ENCODE measurements at places on chromosomes 3 and 15.

- DNase-seq, result no peak
Observed at GRCh38 chr15:64502551-64502950, 42.2 kb downstream of the ZNF609 start.

DNA sequence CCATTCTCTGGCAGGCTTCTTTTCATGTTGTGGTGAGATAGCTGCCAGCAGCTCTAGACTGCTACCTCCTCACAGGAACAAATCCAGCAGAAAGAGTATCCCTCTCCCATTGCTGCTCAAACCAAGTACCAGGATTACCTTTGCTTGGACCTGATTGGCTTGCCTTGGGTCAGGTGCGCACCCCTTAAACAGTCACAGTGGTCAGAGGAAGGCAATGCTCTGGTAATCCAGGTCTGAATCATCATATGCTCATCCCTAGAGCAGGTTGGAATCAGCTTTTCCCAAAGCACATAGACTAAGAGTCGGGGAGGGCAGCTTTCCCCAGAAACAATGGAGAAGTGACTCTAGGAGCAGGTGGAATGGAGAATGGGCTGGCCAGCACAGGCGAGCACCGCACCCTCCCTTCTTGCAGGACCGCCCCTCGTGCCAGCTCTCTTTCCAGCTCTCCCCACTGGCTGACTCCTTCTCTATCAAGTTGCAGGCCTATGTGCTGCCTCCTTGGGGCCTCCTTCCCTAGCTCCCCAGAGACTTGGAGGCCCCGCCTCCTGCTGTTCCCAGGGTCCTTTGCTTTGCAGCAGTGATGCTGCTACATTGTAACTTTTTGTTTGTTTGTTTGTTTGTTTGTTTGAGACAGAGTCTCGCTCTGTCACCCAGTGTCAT is 29.9 kb upstream of the ADPGK start:
- DNase-seq, result no peak

DNA sequence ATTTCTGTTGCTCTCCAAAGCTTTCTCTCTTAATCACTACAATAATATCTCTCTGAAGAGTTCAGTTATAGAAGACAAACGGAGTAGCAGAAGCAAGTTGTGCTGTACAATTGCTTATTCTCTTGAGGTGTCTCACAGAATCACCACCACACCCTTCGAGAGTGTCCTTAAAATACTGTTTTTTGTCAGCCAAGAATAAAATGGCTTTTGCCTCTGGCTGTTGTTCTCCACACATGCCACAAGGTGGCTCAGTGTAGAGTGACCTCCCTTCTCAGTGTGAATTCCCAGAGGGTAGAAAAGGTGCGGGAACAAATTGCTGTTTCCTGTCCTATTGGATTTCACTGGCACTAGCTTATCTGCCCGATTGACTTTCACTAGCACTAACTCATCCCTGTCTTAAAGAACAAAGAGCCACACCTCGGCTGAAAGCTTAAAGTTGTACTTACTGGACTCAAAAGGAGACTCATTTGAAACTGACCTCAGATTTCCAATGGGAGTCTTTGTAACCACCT is 134.2 kb upstream of the SATB1 start:
- peak; percentile 55 for DNase-seq

DNA sequence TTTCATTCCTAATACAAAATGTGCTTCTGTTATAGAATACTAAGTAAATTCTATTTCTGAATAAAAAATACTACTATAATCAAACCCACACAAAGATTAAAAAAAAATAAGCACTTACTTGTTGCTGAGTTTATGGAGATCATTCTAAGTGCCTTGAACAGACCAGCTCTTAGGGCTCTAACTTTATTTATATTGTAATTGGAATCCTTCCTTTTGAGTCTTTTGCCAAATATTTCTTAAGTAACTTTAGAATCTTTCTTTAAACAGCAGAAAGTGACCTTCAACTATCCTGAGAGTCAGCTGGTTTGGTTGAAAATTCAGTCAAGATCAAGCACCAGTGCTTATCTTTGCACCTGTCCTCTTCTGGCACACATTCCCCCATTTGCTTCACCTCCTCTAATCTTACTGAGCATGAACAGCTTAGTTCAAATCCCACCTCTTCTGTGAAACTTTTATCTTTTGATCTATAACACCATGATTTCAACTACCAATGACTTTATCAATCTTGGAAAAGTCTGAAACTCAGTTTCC is 149.3 kb downstream of the VPS13C start:
- DNase-seq, result no peak

- no peak for DNase-seq
Observed at GRCh38 chr3:16739541-16740105, 134.4 kb upstream of the DAZL start.

DNA sequence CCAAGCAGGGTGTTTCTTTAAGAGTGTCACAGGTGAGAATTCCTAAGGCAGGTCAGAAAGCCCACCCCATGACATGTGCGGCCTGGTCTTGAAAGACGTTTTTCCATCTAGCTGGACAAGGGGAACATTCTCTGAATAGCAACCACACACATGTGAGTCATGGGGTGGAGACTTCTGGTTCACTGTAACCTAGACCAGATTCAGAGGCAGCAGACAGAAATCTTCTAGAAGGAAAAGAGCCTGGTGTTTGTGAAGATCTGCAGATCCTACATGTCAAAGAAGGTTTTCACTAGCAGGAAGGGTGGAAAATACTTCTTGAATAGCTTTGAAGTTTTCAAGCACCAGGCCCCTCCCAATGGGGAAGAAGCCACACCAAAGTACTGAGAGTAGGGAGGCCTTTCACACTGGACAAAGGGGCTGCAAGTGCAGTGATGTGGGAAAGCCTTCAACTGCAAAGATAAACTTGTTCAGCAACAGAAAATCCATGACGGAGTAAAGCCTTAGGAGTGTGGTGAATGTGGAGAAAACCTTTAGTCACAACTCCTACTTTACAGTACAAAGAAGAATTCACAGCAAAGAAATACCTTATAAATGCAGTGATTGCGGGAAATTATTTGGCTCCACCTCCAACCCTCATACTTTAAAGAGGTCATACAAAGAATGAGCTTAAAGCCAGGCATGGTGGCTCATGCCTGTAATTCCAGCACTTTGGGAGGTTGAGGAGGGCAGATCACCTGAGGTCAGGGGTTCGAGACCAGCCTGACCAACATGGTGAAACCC is 17.6 kb downstream of the ADAM10 start:
- no peak for DNase-seq

GRCh38 chr15:59295261-59296001 is 77.2 kb downstream of the MYO1E start:
- DNase-seq, result no peak

- DNase-seq, result no peak
Observed at GRCh38 chr3:66923969-66924368, 74.1 kb upstream of the KBTBD8 start.

DNA sequence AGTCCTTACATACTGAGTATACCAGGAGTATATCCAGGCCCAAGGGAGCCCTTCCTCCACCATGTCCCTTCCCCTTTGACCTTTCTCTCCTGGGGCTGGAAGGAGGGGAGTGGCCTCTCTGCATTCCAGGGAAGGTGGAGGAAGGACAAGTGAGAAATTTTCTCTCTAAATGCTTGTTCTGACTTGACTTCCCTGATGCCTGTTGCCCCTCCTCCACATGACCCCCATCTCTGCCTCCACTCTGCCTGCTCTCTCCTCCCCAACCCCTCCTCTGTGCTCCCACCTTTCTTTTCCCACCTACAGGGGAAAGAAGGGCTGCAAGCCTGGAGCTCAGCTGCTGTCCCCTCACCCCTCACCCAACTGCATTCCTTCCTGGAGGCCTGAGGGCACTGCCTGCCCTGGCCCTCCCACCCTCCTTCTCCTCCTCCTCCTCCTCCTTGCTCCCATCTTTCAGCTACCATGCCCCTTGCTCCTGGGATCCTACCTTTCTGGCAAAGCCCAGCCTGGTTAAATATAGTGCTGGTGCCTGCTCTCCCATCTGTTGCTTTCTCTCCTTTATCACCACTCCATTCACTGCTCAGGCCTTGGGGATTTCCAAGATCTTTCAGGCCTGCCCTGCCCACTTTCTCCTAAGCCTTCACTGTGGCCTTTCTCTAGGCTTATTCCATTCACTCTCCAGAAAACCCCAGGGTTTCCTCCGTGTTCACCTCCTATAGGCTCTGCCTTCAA is 8.5 kb upstream of the DAG1 start:
- DNase-seq, result peak; percentile 84

GRCh38 chr3:121943431-121943830 is 49.2 kb downstream of the SLC15A2 start:
- DNase-seq, result no peak

DNA sequence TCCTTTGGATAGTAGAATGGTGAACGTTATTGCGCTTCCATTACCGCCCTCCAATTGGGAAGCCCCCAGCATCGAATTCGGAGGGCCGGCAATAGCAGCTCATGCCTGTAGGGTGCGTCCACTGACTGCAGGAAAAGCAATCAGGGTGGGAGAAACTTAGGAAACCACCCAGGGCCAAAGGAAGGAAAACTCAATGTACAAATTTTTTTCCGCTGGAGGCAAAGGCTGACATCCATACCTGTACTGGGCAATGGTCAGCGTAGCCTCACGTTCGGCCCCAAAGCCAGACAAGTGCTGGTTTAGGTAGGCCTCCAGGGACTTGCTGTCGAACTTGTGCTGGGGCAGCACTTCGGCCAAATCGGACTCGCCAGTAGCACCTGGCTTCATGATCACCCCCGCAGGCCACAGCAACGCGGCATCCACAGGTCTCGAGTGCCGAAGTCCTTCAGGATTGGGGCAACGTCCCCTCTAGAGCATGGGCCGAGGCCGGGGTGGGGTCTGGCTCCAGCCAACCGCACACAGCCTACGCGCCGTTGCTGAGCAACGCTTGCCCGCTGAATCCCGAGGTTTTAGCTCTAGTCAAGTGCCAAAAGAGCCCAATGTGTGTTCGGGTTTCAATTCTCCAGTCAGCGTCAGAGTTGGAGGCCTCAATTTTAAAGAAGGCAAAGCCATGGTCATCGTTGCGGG is at the start of gene ACAD11:
Gene ACAD11, minus strand, starts transcription at position 445 of the 687 bp plus-strand sequence. Its CDS starts 58 bp downstream, at position 387.
- peak; percentile 30 for DNase-seq

DNA sequence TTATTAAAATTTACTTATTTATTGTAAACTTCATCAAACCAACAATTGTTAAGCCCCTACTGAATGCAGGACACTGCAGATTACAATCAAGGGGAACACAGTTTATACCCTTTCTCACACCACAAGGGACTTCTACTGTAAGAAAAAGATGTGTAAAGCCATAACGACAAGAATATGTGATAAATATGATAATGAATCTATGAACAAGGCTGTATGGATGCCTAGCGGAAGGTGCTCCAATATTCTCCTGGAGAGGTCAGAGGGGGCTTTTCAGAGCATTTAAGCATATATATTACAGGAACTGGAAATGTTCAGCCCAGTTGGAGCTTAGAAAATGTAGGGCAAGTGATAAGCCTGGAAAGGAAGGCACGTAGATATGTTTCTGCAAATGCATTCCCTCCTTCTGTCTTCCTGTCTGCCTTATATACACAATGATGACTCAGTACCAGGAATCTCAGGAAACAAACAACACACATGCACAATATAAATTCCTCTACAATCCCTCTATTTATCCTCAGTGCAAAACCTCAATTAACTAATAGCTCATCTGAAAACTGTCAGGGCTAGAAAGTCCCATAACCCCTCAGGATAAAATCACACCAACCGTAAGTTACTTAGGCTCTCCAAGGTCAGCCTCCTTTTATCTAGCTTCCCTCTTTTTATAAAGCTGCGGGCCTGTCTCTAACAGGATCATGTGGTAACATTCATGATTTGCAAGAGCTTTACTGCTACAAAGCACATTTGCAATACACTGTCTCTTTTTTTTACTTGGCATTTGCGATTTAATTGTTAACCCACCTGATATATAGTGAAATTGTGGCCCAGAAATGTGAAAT is 393.1 kb downstream of the LPP start:
- no peak for DNase-seq

GRCh38 chr3:118846176-118846575 is 188.5 kb downstream of the IGSF11 start:
- no peak for DNase-seq

- DNase-seq, result no peak
Observed at GRCh38 chr3:125121246-125122010, 65.6 kb upstream of the HEG1 start.

DNA sequence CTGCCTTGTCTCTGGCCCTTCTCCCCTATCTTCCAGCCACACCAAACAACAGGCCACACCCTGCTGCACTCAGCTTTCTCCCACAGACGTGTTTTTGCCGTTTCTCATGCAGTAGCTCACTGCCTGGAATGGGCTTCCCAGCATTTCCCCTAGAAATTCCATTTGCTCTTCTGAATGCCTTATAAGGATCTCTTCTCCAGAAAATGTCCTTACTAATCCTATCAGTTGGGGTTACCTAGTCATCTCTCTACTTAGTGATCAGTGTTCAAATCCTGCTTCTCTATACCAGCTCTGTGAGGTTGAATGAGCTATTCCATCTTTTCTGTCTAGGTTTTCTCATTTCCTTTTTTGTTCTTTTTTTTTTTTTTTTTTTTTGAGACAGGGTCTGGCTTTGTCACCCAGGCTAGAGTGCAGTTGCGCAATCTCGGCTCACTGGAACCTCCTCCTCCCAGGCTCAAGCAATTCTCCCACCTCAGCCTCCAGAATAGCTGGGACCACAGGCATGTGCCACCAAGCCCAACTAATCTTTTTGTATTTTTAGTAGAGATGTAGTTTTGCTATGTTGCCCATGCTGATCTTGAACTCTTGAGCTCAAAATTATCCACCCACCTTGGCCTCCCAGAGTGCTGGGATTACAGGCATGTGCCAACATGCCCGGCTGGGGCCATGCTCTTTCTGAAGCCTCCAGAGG is 98.2 kb upstream of the CHD2 start:
- DNase-seq, result no peak

- DNase-seq, result no peak
Observed at GRCh38 chr15:77430652-77431051, 10.0 kb downstream of the HMG20A start.

GRCh38 chr3:50525987-50526386 is 22.6 kb upstream of the CACNA2D2 start:
- peak; percentile 68 for DNase-seq

- DNase-seq, result no peak
Observed at GRCh38 chr3:141255846-141256261, 24.2 kb downstream of the PXYLP1 start.

DNA sequence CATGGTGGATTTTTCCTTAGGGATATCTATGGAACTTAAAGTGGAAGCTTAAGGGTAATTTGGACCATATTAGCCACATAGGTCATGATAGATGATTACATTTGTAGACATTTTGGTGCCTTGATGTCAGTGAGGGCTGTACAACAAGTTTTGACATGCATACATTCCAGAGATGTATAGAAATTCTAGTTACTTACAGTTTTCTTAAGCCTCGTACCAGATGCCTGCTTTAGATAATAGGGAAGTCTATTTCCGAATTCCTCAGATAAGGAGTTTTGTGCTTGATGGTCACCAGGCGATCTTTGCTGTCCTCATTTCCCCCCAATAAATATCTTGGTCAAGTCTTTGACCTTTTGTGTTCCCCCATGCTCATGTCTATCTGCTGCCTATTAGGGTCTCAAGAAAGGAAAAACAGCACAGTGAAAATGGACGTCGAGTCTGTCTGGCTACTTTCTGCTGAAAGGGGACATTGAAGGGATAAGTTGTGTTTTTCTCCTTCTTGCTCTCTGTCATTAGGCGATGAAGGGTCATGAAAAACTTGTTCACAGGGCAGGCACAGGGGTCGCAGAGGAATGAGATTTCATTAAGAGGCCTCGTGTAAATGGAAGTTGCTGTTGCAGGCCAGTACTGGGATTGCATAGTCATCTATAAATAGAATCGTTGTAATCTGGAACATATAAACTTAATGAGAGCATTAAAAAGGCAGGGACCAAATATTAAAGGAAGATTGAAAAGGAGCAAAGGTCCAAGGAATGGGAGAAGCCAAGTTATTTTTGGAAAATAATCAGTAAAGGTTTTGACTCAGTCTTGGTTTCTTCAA is 20.0 kb upstream of the SENP7 start:
- DNase-seq, result no peak

- DNase-seq, result no peak
Observed at GRCh38 chr15:63218100-63218808, 28.8 kb downstream of the RAB8B start.

- no peak for DNase-seq
Observed at GRCh38 chr3:53193466-53194209, 32.6 kb downstream of the PRKCD start.
